Lower lobe of right lung (tissue), 2 donors: ENCODE measurements at places on chromosomes 7 and 10. TPM values are rescaled to one million over a fixed set of nuclear protein-coding genes. Genes with fewer than 3 reads are reported as not detected.

NUTM2A gene
- total RNA-seq = 2.3 TPM

CNNM1 gene
- 0.35 TPM for total RNA-seq

CPED1 gene
- total RNA-seq = 38.6 TPM

SPDYE1 gene
- not detected for total RNA-seq

GRCh38 chr7:51349820-51350545 is 33.4 kb upstream of the COBL start:
- no peak for DNase-seq

GRCh38 chr10:98339799-98340198 is 71.8 kb upstream of the LOXL4 start:
- DNase-seq = no peak

GRCh38 chr10:34374356-34375045 is 440.6 kb downstream of the PARD3 start:
- DNase-seq = no peak

DNA sequence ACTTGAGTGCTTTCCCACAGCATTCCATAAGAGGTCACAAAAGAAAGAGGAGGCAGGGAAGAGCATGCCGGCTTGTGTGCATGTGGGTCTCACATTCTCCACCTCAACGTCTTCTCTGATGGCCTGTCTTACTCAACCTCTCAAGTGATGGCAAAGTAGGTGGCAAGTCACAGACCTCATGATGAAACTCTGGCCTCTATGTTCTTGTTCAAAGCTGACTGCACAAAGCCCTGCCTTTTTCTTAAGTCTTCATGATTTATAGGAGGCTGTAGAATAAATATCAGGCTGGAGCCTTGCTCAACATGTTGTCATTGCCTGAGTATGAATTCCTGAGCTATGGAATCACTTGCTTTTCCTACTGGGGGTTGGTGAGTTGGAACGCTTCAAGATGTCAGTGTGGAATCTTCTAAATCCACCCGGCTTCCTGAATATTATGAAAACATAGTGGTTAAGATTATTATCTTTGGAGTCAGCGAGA is 213.6 kb upstream of the INHBA start:
- no peak for DNase-seq

DNA sequence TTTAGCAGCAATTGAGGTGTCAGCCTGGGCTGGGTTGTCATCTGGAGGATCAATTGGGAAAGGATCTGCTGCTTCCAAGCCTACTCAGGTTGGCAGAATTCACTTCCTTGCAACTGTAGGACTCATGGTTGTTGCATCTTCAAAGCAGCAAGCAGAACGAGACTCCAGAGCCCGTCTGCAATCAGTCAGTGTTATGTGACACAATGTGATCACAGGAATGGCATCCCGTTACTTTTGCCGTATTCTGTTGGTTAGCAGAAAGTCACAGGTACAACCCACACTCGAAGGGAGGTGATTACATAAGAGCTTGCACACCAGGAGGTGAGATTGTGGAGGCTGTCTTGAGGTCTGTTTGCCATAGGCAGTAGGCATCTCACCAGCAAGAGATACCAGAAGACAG is 15.4 kb upstream of the LYZL1 start:
- DNase-seq = no peak

GRCh38 chr10:32906595-32906994 is 51.4 kb downstream of the ITGB1 start:
- no peak for DNase-seq

DNA sequence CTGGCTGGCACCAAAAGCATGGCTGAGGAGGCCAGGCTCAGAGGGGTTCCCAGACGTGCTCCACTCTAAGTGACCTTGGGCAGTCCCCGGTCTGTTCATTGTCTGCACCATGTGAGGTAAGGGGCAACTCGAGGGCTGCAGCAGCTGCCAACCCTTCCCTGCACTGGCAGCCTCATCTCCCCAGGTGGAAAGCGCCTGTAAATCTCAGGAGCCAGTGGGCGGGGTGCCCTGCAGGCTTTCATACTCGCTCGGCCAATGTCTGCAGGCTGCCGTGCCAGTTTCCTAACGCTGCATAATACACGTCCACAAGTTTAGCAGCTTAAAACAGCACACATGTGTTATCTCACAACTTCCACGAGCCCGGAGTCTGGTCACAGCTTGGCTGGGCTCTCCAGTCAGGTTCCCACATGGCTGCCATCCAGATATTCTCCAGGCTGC is 12.6 kb upstream of the GDF10 start:
- DNase-seq = no peak

GRCh38 chr10:123148414-123149161 is 652 bp downstream of the HMX2 start:
- DNase-seq = no peak

DNA sequence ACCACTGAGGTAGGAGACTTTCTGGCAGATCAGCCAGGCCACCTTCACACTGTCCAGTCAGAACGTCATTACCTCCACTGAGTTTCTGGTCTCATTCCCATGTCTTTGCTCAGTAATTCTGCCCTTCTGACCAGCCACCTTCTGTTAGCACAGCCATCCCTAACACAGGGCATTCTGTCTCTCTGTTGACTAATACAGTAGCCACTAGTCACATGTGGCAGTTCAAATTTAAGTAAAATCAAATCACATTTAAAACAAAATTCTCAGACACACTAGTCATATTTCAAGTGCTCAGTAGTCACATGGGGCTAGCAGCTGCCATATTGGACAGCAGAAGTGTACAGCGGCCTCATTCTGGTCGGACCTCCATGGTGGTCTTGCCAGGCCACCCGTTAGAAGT is 7.4 kb downstream of the CPSF4 start:
- no peak for DNase-seq

DNA sequence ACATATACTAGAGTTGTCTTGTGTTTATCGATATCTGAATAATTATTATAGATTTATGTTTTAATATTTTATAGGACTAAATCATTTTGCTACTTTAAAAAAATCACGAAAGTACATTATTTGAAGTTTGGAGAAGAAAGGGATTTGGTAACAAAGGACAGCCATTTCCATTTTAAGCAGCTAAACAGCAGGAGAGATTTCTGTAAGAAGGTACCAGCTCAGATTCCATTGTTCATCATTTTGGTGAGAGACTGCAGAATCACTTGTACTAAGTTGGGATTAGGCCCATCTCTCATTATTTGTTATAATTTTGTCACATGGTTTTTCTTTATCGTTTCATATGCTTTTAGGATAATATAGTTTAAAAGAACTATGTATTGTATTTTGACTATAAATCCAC is 46.7 kb downstream of the PALS2 start:
- no peak for DNase-seq

DNA sequence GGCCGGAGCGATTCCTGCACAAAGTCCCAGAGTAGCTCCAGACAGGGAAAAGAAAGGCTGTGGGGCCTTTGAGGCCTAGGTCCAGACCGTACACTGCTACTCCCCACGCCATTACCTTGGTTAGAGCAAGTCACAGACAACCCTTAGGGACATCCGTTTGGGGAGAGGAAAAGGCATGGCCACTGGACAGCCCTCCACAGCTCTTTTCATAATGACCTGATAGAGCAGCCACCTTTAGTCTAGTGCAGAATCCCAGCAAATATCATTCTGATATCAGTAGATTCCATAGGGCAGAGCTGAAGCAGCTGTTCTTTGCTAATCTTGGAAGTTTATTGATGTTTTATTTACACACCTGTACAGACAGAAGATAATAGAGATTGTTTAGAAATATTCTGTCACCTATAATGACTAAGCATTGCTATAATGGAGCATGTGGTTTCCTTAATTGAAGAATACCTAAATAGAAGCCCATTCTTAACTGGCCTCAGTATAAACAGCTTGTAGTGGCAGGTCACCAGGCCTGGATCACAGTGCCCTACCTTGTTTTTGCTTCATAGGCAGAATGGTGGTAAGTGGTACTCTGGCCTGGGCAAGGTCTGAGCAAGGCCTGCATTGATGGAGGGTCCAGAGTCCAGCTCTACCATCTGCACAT is 27.9 kb downstream of the OGDH start:
- no peak for DNase-seq

- DNase-seq = no peak
Observed at GRCh38 chr7:66281678-66282590, 76.8 kb downstream of the TPST1 start.
